ENCODE measurements at places on chromosomes 16 and 17.

DNA sequence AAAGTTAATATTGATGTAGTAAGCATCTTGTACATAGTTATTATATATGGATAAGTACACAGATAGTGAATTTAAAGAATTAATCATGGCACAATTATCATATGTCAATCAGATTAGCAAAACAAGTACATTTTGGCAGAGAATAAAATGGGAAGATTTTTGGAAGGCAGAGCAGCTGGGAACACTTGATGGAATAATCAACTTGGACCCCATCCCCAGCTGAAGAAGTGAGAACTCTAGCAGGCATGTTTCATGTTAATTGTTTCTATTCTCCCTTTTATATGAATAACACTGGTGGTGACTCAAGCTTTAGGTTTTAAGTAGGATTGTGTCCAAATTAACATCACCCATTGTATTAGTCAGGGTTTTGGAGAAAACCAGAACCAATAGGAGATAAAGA, 198.7 kb downstream of the KCNJ2 start:
- no peak for DNase-seq

GRCh38 chr16:70478169-70478568, 23.8 kb downstream of the FCSK start:
- DNase-seq, result no peak

GRCh38 chr17:32693194-32693897, 183.6 kb downstream of the MYO1D start:
- no peak for DNase-seq

DNA sequence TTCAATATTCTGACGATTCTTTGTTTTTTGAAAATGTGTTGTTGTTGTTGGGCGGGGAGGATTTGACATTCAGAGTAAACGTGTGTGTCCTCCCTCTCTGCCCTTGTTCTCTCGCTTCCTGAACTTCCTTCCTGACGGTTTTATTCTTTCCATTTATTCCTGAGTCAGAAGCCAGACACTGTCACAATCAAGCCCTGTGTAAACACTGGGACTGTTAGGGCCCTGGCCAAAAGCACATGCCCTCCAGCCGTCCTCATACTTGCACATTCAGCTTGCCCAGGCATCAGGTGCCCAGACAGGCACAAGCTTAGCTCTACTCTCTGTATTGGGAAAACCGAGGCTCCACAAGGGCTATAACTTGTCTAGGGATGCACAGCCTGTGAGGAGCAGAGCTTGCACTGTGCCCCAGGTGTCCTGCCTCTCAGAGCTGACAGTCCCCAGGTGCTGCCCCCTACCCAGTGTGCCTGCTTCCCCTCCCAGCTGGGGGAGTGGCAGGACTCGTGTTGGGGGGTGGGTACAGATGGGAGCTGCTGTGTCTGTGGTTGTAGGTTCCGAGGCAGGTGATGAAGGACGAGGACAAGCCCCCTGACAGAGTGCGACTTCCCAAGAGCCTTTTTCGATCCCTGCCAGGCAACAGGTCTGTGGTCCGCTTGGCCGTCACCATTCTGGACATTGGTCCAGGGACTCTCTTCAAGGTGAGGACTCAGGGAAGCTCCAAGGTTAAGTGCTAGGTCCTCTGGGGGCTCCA, 9.7 kb downstream of the ADGRG3 start:
- DNase-seq, result no peak

DNA sequence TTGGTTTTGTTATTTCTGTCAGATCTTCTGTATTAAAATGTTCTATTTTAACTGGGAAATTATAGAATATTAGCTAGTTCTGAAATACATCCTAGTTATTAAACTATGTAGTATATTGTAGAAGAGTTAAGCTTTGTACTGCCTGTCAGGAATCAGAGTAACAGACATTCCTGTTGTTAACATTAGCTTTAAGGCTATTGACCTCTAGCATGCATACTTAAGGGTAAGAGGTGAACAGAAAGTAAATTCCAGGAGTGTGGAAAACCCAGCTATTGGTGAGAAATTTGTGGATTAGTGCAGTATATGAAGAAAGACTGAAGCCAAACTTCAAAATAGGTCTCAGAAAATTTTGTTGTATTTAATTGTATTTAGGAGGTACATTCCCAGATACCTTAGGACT, 111.3 kb downstream of the CHD9 start:
- no peak for DNase-seq

DNA sequence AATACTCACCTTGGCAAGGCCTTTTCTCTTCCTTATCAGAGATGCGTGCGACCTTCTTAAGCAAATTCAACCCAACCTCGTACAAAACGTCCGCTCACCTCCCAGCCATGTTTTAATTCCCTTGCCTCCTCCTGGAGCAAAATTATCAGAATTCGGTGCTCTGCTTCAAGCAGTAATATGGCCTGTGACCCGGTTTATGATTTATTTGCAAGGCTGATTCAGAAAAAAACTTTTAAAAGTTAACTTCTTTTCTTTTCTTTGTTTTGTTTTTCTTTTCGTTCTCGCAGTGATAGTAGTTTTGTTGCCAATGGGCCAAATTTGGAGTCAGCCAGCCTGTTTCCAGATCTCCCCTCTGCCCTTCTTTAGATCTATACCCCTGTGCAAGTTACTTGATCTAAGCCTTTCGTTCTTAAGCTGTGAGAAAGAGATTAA, at the start of gene PHLPP2:
Gene PHLPP2, minus strand, starts transcription at position 382 of the 432 bp plus-strand sequence. CDS start 9,906 bp downstream, outside the sequence.
- no peak for DNase-seq

GRCh38 chr16:84823484-84823883, 3.7 kb downstream of the CRISPLD2 start:
- no peak for DNase-seq
